ENCODE measurements at places on chromosomes 16 and 17.

DNA sequence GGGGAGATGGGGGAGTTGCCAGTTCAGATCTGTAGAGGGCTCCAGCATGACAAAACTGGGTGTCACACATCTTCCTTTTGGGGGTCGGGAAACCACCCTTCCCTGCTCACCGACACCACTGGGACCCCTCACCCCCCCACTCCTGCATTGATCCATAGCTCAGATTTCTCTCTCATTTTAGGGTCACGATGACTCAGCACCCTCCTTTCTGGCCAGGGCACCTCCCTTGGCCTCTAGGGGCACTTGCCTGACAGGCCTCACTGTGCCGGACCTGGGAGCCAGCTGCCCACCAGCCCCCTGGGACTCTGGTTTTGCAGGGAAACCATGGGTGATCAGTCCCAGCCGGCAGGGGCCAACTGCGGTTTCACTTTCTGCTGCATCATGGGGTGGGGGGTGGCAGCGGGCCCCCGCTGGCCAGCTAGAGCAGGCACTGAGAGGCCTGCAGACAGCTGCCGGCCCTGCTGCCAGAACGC is 239.4 kb downstream of the MRTFB start:
- no peak for DNase-seq

DNA sequence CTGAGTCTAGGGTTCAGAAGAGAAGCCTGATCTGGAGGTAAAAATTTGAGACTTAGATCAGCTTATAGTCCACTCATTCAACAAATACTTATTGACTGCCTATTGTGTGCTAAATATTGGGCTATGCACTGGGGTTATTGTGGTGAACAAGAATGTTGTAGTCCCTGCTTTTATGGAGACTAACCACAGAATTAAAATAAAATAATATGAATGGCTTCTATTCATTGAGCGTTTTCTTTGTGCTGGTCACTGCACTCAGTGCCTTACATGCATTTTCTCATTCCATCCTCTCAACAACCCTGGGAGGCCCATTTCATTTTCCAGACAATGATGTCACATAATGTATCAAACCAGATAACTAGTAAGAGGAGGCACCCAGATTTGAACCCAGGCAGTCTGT is 4.8 kb downstream of the NEK8 start:
- DNase-seq = no peak

GRCh38 chr17:6695565-6695964 is 17.6 kb downstream of the SLC13A5 start:
- no peak for DNase-seq

DNA sequence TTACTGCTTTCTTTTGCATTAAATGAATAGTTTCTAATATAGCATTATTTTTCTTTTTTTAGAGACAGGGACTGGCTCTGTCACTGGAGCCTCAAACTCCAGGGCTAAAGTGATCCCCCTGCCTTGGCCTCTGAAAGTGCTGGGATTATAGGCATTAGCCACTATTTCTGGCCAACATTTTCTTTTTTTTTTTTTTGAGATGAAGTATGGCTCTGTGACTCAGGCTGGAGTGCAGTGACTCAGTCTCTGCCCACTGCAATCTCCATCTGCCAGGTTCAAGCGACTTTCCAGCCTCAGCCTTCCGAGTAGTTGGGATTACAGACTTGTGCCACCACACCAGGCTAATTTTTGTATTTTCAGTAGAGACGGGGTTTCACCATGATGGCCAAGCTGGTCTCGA is 2.0 kb upstream of the DUXB start:
- DNase-seq = no peak

- DNase-seq = peak; percentile 43
Measured at GRCh38 chr16:88505405-88506082, 52.5 kb downstream of the ZFPM1 start.

DNA sequence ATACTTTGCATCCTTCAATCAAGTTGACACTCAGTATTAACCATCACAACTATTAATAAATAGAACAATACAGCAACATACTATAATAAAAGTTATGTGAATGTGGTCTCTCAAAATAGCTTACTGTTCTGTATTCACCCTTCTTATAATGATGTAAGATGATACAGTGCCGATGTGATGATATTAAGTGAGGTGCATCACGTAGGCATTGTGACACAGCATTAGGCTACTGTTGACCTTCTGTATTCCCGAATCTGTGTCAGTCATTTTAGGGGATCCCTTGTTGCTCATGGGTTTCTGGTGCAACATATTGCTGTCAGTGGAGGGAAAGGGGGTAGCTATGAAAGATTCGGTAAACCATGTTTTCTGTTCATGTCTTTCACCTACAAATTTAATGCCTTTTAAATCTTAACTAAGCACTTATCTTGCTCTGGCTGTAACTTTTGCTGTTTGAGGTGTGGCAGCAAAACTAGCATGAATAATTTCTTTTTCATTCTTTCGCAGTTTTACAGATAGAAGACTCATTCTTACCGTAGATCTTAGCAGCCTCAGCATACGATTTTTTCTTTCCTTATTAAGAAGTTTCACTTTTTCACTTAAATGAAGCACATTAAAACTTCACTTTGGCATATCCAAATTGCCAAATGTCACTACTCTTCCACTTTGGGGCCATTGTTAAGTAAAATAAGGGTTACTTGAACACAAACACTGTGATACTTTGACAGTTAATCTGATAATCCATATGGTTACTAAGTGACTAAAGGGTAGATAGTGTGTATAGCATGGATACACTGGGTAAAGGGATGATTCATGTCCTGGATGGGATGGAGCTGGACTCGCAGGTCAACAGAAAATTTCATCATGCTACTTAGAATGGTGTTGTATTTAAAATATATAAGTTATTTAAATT is 29.6 kb downstream of the NFAT5 start:
- no peak for DNase-seq

- no peak for DNase-seq
Measured at GRCh38 chr16:60123392-60124023, 1389.4 kb upstream of the GOT2 start.
